ENCODE measurements at places on chromosomes 7 and 10. TPM values are rescaled to one million over a fixed set of nuclear protein-coding genes. Genes with fewer than 3 reads are reported as not detected.

The TDRD1 gene
- under 0.01 TPM for total RNA-seq

GRCh38 chr7:16359216-16359615, 62.1 kb downstream of the CRPPA start:
- DNase-seq, result no peak

GRCh38 chr7:133360201-133360600, 107.3 kb downstream of the EXOC4 start:
- no peak for DNase-seq

GRCh38 chr7:577741-578370, 58.2 kb upstream of the PDGFA start:
- DNase-seq, result no peak

DNA sequence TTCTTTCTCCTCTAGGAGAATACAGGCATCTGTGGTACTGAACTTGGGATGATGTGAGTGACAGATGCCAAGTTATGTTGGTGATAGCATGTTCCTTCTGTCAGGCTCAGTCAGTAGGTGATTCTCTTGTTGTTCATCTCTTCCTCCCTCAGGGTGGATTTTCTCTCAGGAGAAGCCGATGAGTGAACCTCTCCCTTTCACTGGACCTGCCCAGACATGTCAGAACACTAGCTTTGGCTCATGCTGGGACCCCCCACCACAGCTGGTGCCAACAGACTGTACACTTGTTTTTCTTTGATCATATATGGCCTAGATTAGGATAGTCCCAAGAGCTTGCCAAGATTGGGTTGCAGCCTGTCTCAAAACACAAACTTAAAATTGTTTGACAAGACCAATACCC, 129.4 kb downstream of the BMPER start:
- DNase-seq, result no peak
